Mesenteric fat pad (tissue), 1 donor: ENCODE measurements at places on chromosomes 2 and 18. TPM values are rescaled to one million over a fixed set of nuclear protein-coding genes. Genes with fewer than 3 reads are reported as not detected.

DNA sequence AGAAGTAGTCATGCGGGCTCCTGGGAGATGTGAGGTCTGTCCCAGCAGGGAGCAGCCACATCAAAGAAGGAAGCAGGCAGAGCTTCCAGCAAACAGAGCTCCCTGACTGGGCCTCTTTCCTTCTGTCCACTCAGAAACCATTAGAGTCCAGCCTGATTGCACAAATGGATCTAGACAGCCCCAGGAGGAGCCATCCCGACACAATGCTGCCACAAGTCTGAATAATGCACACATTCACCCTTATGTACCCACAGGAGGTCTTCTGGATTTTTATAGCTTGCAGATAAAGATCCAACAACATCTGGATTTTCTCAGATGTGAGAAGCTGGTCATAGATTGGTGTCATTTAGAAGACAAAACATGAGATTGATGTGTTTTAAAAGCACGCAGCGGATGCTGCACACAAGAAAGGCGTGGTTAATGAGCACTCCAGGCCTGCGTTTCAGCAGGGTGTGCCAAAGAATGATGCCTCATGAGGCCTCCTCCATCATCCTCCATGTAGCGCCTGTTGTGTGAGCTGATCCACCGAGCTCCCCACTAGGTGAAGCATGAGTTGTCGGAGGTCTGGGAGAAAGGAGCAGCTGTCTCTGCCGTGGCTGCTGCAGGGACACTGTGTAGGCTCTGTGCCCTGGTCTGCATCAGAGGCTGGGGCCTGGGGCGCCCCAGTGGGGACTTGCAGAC lies 60.6 kb downstream of the MTCL1 start:
- DNase-seq, result no peak

GRCh38 chr2:26013668-26014067 lies 20.2 kb upstream of the RAB10 start:
- no peak for DNase-seq

DNA sequence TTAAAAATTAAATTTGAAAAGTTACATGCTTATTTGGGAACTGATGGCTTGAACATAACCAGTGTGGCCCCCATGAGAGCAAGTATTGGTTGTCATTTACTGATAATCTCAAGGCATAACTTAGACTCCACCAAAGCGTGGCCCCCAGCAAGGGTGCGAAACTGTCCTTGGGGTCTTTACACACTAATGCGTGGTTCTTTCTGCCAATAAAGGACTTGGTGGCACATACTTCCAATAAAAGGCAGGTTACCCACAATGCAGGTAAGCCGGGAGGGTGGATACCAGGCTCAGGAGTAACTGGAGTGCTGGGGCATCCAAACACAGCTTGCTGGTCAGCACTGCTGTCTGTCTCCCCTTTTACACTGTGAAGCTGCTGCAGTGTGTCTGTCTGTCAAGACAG lies 278.2 kb upstream of the NCKAP5 start:
- DNase-seq, result no peak

GRCh38 chr2:20565623-20566236 lies 85.2 kb downstream of the HS1BP3 start:
- DNase-seq, result no peak

DNA sequence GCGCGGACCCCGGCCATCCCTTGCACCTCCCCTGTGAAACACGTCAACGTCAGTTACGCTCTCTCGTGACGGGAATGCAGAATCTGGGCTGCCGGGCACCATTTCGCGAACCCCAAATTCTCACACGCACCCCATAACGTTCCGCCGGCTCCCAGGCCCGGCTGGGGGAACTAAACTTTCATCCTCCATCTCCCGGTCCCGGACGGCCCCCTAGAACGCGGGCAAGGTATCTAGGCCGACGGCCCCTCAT lies 544 bp downstream of the DNAJC27 start:
- DNase-seq, result no peak

Gene SH3RF3
- 20.4 TPM for total RNA-seq

Gene MAP3K20
- total RNA-seq, result 71.8 TPM
